ENCODE measurements at places on chromosomes 1 and 21.
A peak's percentile ranks its signal among the peaks of the same experiment; 100 is the strongest.

DNA sequence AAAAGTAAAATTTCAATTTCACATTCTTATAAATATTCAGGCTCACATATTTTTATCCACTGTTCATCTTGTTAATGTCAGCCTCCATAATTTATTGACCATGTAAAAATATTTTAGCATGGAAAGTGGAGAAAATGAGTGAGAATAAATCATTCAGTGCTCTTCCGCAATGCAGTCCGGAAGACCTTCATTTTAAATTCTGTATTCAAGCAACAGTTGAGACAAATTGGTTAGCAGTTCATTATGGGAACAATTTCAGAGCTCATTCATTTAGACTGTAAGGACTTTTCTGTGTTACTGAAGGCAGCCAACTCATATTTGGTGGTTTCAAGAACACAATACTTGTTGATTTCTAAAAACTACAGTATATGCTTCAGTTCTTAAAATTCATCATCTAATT is 97.8 kb downstream of the TYW3 start:
- DNase-seq = no peak

GRCh38 chr1:119737040-119737682 is 25.4 kb downstream of the PHGDH start:
- DNase-seq = no peak

DNA sequence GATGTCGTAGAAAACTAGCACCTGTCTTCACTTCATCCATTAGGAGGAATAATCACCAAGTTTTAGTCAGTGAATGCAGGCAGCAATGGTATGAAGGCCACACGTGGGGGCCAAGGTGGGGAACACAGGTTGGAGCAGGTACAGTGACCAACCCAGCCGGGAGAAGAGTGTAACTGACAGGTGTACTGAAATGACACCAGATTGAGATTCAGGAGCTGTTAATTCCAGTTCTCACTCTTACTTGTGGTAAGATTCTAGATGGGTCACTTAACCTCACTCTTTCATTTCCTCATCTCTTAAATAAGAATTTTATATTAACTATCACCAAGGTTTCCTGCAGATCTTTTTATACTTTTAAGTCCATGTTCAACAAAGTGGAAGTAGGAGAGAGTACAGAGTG is 206.2 kb upstream of the PTBP2 start:
- no peak for DNase-seq

DNA sequence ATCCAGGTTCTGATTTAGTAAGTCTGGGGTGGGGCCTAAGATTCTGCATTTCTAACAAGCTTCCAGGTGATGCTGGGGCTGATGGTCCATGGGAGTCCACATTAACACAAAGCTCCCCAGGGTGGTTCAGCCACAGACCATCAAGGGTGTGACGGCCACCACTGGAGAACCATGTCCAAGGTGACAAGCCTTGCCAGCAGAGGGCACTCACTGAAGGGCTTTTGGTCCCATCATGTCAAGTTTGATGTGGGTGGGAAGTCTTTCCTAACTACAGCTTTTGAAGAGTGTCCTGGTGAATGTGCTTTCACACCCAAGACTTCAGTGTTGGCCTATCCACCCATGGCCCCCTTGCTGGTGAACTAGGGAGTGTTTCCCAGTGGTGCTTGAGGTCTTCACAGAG is 67.1 kb downstream of the UBE2T start:
- peak; percentile 23 for DNase-seq

- no peak for DNase-seq
Observed at GRCh38 chr1:44596511-44596910, 77.8 kb downstream of the TMEM53 start.

All from T-helper 2 cell (primary cell).